ENCODE measurements at places on chromosomes 7 and 10. TPM values are rescaled to one million over a fixed set of nuclear protein-coding genes. Genes with fewer than 3 reads are reported as not detected.

The DHTKD1 gene
- total RNA-seq = 20.1 TPM

The GLI3 gene
- total RNA-seq = 0.32 TPM

The ZC3HAV1L gene
- 5.1 TPM for total RNA-seq

The NUTM2D gene
- total RNA-seq = 0.35 TPM

The NPC1L1 gene
- not detected for total RNA-seq

The EVX1 gene
- total RNA-seq = not detected

The ARHGAP22 gene
- not detected for total RNA-seq

- H3K27ac ChIP-seq = no peak overlapping the region
- H3K36me3 ChIP-seq = no peaks in the 10 kb centered on the region
- H3K4me1 ChIP-seq = no peaks in the 10 kb centered on the region
- no peak for DNase-seq
Measured at GRCh38 chr7:158476331-158476932, 111.2 kb downstream of the PTPRN2 start.

DNA sequence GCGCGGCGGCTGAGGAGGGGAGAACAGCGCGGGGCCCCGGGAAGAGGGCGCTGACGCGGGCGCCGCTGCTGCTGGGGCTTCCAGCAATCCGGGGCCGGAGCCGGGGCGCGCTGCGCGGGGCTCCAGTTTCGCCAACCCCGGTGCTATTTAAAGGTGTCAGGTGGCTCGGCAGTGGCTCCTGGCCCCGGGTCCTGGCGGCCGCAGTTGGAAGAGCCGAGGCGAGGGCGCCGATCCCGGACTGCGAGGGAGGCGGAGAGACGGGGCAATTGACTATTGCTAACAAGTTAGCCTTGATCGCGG is 347 bp downstream of the LBX1 start:
- H3K4me3 ChIP-seq = no peak overlapping the region
- H3K27ac ChIP-seq = no peak overlapping the region
- no peaks in the 10 kb centered on the region for H3K36me3 ChIP-seq

- peaks cover 3% of the 10 kb centered on the region for H3K27me3 ChIP-seq
- no peak for DNase-seq
- no peaks in the 10 kb centered on the region for H3K4me1 ChIP-seq
Measured at GRCh38 chr7:70017357-70017756, 419.1 kb downstream of the AUTS2 start.

DNA sequence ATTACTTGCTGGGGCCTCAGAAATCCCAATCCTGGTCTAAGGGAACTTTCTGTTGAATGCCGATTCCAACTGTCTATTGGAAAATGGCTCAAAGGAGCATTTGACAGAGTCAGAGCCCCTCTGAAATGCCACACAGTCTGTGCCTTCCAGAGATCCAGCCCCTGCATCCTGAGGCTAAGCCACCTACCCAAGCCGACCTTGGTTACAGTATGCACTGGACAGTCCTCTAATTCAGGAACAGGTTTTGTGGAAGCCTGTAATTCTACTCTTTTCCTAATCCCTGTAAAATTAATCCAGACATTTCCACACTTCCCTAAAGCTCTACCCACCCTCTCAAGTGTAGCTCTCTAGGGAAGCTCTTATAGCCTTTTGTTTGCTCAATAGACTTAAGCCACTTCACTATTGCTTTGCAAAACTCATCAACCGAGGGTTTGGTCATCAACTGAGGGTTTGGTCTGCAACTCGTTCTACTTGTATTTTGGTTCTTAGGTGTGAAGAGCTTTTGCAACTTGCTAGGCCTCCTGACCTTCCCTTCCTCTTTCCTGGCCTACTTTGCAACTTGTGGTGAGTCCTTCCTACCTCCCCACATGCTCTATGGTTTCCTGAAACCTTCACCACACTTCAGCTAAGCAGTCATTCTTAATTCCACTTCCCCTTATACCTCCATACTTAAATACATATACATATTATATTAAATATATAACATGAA is 364.8 kb downstream of the SFMBT2 start:
- no peak overlapping the region for H3K4me3 ChIP-seq
- no peak overlapping the region for H3K27ac ChIP-seq
- DNase-seq = no peak
- no peaks in the 10 kb centered on the region for H3K27me3 ChIP-seq
- peaks cover 3% of the 10 kb centered on the region for H3K4me1 ChIP-seq

DNA sequence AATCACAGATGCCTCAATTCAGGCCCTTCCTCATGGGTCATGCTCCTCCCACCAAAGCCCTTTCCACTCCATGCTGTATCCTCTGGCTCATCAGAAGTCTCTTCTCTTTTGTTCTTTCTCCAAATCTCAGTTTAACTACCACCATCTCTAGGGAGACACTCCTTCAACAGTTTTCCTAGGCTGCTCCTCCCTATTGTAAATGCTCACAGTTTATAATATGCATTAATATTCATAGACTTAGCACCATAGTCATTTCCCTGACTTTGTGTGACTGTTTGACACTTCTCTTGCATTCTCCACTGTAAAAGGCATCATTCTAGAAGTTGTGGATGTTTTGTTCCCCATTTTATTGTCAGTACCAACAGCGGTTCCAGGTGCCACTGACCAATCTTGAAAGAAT is 226.5 kb upstream of the PRSS1 start:
- H3K27me3 ChIP-seq = no peaks in the 10 kb centered on the region
- H3K4me1 ChIP-seq = peaks cover 20% of the 10 kb centered on the region
- DNase-seq = no peak
- no peaks in the 10 kb centered on the region for H3K36me3 ChIP-seq
- no peak overlapping the region for H3K4me3 ChIP-seq

DNA sequence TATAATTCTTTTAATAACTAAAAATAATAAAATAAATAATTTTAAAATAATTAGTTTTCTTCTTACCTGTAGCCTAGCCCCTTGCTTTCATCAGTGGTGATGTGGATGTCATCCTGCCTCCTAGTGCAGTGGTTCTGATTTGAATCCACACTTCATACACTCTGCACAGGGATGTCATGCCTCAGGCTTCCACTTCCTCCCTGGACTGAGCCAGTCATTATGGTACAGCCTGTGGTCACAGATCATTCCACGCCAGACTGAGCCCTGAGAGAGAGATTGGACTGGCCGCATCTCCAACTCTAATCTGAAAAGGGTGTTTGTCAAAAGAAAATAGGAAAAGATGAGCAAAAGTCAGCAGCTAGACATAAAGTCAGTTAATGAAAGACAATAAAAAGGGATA is 436.2 kb upstream of the IGFBP3 start:
- H3K27me3 ChIP-seq = peaks cover 3% of the 10 kb centered on the region
- no peak for DNase-seq
- H3K4me1 ChIP-seq = no peaks in the 10 kb centered on the region
- no peak overlapping the region for H3K27ac ChIP-seq

DNA sequence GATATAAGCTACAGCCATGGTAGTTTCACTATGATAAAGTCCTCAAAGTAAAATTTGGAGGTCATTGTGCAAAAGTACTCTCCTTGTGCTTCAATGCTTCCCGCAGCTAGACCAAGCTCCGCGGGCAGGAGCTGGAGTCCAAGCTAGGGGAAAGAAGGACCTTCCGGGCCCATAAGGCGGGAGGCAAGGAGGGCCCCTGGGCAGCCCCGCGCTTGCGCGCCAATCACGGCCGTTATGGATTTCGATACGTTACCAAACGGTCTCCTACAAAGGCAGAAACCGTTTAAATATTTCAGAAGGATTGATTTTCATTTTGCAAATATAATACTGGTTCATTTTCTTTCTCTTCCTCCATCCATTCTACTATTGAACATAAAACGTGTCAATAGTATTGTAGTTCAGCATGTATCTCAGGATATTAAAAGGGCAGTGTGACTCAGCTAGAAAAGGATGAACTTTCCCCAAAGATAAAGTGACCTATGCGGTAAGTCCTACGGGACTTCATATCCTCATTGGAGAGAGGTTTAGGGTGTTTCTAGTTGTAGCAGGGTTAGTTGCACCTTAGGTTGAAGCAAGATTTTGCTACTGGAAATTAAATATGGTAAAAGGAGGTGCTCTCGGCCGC is 128.0 kb downstream of the KIF20B start:
- H3K36me3 ChIP-seq = no peaks in the 10 kb centered on the region
- no peak overlapping the region for H3K4me3 ChIP-seq
- DNase-seq = no peak
- no peaks in the 10 kb centered on the region for H3K4me1 ChIP-seq
- H3K27me3 ChIP-seq = no peaks in the 10 kb centered on the region

DNA sequence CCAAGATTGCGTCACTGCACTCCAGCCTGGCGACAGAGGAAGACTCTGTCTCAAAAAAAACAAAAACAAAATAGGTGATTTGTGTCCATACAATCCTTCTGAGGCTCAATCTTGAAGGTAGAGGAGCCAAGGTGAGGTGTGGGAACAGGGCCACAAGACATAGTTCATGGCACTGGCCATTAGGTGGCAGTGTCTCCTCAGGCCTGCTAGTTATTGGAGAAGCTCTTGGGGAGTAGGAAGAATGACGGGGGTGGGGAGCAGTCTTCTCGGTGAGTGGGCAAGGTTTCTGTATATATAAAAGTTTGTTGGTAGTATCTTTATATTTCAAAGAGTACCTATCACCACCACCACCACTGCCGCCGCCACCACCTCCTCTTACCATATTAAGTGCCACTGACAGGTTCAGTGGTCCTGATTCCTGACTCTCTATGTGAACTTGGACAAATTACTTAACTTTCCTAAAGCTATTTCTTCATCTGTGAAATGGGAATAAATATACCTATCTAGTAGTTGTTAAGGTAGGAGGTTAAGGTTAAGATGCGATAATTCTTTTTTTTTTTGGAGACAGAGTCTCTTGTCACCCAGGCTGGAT is 24.0 kb downstream of the CCSER2 start:
- H3K4me1 ChIP-seq = peaks cover 74% of the 10 kb centered on the region
- H3K36me3 ChIP-seq = peaks cover 9% of the 10 kb centered on the region
- H3K27me3 ChIP-seq = no peaks in the 10 kb centered on the region
- DNase-seq = peak; percentile 85
- no peak overlapping the region for H3K27ac ChIP-seq

GRCh38 chr10:123798856-123799255 is 92.8 kb downstream of the CPXM2 start:
- no peak overlapping the region for H3K27ac ChIP-seq
- H3K4me3 ChIP-seq = no peak overlapping the region
- no peaks in the 10 kb centered on the region for H3K4me1 ChIP-seq
- H3K27me3 ChIP-seq = peaks cover 5% of the 10 kb centered on the region

- H3K27ac ChIP-seq = no peak overlapping the region
- DNase-seq = no peak
- no peaks in the 10 kb centered on the region for H3K27me3 ChIP-seq
- no peaks in the 10 kb centered on the region for H3K36me3 ChIP-seq
Measured at GRCh38 chr7:84841809-84842208, 345.0 kb downstream of the SEMA3D start.

- no peak overlapping the region for H3K4me3 ChIP-seq
- no peaks in the 10 kb centered on the region for H3K4me1 ChIP-seq
- DNase-seq = no peak
- no peak overlapping the region for H3K27ac ChIP-seq
Measured at GRCh38 chr10:86160890-86161585, 205.6 kb downstream of the GRID1 start.

DNA sequence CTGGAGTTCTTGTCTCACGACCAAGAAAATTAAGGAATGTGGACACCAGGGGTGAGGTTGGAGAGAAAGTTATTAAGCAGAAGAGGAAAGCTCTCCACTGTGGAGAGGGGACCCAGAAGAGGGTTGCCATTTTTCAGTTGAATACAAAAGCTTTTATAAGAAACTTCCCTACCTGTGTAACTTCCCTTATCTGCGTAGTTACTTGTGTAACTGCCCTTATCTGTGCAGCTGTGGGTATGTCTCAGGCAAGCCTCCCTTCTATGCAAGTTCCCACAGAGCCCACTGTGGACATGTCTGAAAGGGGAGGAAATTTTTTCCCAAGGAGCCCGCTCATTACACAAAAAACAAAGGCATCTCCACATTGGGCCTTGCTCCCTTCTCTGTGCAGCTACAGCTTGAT is 94.9 kb downstream of the SVOPL start:
- no peaks in the 10 kb centered on the region for H3K36me3 ChIP-seq
- peaks cover 16% of the 10 kb centered on the region for H3K4me1 ChIP-seq
- DNase-seq = no peak
- no peak overlapping the region for H3K4me3 ChIP-seq
- H3K27ac ChIP-seq = no peak overlapping the region
- no peaks in the 10 kb centered on the region for H3K27me3 ChIP-seq

All from activated naive CD4-positive, alpha-beta T cell treated with anti-CD3 and anti-CD28 coated beads for 36 hours (primary cell).